ENCODE measurements at places on chromosomes 7 and 10. TPM values are rescaled to one million over a fixed set of nuclear protein-coding genes. Genes with fewer than 3 reads are reported as not detected.
A peak's percentile ranks its signal among the peaks of the same experiment; 100 is the strongest.

The TWIST1 gene
- 1.2 TPM for total RNA-seq

The COL28A1 gene
- 0.51 TPM for total RNA-seq

DNA sequence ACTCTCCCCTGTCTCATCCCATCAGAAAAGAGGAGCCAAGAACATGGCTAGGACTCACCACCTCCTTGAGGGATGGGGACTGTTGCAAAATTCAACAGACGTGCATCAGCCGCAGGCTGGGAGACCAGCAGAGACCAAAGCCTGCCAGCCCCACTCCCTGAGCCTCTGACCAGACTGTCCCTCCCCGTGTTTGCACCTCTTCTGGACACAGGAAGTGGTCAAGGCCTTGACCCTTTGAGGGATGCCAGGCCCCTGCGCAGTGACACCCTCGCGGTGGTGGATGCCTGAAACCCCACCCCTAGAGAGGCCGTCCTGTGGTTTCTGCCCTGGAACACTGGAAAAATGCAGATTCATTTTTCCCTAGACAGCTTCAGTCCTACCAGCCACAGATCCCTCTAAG is 128.4 kb upstream of the TCF7L2 start:
- DNase-seq = no peak

DNA sequence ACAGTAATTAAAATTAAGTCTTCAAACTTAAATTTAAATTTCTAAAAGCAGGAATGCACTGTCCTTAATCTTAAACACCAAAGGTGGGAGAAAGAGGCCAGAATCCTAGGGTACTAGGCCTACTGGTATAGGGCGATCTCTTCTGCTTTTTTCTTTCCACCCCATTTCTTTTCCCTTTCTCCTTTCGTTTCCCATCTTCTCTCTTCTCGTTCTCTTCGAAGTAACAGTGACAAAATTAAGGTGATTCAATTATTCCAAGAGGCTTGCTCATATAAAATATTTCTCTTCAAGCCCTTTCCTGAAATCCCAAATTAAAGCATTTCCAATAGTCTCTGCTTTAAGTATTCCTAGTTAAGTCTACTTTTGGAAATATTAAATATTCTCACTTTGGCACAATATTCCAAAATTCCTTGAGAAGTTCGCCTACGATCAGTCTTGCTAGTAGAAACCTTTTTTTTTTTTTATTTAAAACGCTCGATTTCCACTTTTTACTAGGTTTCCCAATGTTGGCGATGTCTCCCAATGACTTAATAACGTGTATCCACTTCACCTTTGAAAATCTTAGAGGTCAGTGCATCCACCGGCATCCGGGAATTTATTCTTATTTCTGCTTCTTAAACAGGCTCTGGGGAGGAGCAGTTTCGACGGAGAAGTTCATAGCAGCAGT is 765 bp upstream of the LCOR start:
- no peak for DNase-seq

DNA sequence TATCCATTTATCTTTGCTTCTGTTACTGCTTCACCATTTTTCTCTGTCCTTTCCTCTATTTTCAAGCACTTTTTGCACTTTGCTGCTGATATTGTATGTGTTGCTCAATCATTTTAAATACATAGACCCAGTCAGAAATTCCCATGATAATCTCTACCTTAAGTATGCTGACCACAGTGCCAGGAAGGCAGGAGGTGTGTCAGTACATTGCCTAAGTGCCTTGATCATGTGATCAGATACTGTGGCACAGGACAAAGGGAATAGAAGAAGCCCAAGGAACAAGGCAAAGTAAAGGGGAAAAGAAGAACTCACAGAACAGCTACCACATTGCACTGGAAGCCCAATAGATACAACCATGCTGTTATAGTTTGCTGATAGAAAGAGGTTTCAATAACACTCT is 53.7 kb upstream of the CD36 start:
- no peak for DNase-seq

GRCh38 chr7:128885370-128886187 is 22.9 kb downstream of the ATP6V1F start:
- DNase-seq = no peak

GRCh38 chr10:118409295-118409694 is 67.2 kb upstream of the FAM204A start:
- no peak for DNase-seq

DNA sequence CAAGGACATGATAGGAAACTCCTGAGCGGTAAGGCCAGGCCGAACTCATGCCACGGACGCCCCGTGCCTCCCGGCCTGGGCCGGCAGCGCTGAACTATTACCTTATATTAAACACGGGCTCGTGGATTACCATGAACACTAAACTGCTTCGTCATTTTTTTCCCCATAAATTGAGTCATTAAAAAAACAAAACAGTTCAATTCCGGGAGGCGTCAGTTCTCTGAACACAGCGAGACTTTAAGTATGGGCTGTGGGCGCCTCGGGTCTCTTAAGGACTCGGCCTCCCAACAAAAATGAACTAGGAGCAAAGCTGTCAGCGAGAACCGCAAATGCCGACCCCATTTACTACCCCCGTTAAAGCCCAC is 519 bp downstream of the PITRM1 start:
- no peak for DNase-seq

DNA sequence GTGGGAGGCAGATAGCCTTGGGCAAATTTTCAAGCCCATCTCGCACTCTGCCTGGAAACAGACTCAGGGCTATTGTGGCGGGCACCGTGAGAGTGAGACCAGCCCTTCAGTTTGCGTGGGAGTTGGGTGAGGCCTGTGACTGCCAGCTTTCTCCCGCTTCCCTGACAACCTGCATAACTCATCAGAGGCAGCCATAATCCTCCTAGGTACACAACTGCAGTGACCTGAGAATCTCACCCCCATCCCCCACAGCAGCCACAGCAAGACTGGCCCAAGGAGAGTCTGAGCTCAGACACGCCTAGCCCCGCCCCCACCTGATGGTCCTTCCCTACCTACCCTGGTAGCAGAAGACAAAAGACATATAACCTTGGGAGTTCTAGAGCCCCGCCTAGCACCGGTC is 275.4 kb downstream of the GRID1 start:
- peak; percentile 41 for DNase-seq
